H54 (cell line): ENCODE measurements at places on chromosomes 7 and 10.

DNA sequence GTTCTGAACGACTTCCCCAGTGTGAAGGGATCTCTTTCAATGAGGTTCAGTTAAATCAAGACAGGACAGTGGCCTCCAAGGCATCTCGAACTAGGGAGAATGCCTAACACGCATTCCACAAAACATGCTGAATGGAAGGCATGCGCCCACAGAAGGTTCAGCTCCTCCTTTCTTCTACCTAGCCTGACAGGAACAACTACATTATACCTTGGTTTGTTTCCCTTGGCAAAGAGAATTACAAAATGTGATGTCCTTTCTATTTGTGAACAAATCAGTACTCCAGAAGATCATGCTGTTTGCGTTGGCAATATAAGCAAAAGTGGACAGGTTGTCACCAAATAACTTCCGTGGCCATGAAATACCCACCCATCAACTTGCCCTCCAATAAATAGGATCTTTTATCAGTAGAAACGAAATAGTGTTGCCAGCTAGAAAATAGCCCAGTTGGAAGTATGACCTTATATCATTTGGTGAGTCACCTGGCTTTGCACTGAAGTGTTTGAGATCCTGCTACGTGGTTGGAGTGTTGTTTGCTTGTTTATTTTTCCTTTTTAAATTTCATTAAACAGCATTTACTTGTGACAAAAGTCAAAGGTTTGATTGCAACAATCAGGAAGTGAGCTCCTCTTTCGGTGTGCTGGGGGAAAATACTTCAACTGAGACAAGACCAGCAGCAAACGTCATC lies 117.0 kb upstream of the FAM204A start:
- no peak for DNase-seq

GRCh38 chr7:149307775-149308501 lies 45.9 kb downstream of the ZNF783 start:
- DNase-seq = no peak

GRCh38 chr10:85513436-85513835 lies 853.2 kb downstream of the GRID1 start:
- DNase-seq = no peak

GRCh38 chr7:25254604-25255003 lies 26.3 kb upstream of the NPVF start:
- DNase-seq = no peak

DNA sequence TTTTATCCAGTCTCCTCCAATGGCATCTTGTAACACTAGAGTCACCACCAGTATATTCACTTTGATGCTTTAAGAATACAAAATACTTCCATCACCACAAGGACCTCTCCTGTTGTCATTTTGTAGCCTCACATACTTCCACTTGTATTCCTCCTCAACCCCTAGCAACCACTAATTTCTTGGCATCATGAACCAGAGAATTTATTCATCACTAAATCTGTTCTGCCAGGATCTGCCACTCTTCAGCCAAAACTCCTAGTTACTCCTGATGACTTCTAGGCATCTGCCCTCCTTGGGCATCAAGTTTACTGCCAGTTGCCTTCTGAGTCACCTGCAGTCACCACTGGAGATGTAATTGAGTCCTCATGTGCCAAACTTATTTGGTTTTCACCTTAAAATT lies 906.8 kb downstream of the CNTNAP2 start:
- no peak for DNase-seq

DNA sequence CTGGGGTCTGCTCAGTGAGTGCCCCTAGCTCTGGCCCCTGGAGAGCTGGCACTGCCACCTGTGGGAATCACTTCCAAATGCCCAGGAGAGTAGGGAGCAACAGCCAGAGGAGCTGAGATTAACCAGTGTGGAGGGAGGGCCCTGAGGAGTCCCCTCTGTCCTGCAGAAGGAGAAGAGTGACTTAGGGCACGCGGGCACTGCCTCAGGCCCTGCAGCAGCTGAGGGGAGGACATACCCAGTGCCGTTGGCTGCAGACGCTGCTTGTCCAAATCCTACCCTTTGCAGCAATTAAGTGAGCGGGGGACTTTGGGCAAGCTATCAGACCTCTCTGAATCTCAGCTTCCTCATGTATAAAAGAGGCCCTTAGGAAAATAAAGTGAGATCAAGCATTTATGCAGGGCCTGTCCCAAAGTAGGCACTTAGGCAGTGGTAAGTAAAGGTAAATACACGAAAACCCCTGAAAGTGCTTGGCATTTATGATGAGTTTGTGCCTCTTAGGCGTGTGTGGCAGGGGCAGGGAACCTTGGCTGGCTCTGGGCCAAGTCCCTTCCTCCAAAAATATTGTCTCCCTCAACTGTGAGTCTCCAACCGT lies 16.9 kb downstream of the PRF1 start:
- no peak for DNase-seq

- DNase-seq = no peak
Observed at GRCh38 chr7:65896279-65896870, 23.5 kb downstream of the VKORC1L1 start.
